ENCODE measurements at places on chromosomes 7 and 10. TPM values are rescaled to one million over a fixed set of nuclear protein-coding genes. Genes with fewer than 3 reads are reported as not detected.

The PNLIPRP2 gene
- not detected for total RNA-seq

The MINDY3 gene
- 25.0 TPM for total RNA-seq

DNA sequence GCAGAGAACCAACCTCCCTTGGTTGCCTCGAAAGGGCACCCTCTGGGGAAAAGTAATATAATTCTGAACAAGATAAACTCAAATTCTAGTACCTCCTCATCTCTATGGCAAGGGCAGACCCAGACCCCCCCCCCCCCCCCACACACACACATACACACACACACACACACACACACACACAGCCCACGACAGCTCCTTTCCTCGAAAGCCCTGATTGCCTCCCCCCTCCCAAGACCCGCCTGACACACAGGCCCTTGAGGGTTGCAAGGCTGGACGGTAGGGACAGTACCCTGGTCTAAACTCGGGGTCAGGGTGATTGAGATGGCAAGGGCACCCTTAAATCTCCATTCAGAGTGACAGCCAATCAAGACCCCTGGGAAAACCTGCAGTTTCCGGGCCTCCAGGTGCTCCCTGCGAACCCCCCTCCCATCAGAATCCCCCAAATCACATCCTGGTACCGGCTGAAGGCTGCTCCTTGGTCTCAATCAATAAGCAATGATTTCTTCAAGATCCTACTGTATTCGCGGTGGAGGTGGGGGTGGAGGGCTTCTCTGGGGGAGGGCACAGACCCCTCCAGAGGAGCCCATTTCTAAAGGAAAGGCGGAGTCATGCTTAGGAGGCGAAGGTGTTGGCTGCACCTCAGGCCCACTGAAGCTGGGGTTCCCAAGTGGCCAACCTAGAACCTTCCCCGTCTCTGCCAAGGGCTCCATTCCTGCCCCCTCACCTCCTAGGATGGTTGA is 100.7 kb downstream of the HIP1 start:
- no peaks in the 10 kb centered on the region for H3K27me3 ChIP-seq
- peak overlapping the region; percentile 79 for H3K4me3 ChIP-seq
- H3K27ac ChIP-seq, result peak overlapping the region; percentile 83

DNA sequence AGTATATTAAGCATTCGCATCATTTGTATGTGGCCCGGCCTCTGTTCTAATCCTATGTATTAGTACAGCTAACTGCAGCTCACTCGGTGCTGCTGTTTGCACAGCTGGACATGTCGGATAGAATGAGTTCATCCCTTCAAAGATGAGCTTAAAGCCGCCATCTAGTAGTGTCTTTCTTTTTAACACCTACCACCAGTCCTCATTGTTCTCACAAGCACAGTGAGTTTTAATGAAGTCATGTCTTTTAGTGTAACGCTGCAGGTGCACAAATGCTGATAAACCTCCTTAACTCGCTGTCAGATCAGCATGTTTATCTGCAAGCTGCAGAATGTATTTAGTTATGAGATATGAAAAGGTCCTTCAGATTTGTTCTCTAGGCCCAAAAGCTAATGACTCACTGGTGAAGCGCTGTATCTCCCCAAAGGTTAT is 247.5 kb downstream of the MTERF1 start:
- no peaks in the 10 kb centered on the region for H3K36me3 ChIP-seq
- no peaks in the 10 kb centered on the region for H3K27me3 ChIP-seq
- H3K4me3 ChIP-seq, result no peak overlapping the region

Data from vagina (tissue), 2 donors.